CD4-positive, alpha-beta T cell (primary cell): ENCODE measurements at places on chromosomes 4 and X. TPM values are rescaled to one million over a fixed set of nuclear protein-coding genes. Genes with fewer than 3 reads are reported as not detected.

DNA sequence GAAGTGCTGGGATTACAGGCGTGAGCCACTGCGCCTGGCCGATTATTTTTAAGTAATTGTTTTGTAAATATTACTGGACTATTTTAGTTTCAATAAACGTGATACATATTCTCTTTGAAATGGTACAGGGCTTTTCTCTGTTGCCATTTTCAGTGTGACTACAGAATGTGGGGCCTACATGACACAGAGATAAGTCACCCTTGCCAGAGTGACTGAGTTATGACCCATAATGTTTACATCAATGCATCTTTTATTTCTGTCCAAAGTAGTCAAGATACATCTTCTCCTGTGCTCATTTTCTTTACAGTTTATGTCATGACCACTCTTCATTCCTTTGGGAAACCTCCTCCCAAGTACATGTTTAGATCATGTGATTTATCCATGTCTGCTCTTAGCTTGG, 88.3 kb upstream of the GC start:
- no peak for DNase-seq

DNA sequence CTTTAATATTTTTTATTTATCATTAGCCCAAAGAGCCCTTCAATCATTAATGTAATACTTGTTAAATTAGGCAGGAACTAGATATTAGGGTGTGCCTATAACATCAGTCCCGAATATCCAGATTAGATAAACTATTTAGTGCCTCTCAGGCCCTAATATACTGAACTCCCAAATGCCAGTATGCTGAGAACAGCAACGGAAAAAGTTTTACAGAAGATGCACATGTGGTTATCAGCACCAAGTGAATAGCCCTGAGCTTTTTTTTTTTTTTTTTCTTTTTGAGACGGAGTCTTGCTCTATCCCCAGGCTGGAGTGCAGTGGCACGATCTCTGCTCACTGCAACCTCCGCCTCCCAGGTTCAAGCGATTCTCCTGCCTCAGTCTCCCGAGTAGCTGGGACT, 13.0 kb upstream of the ELF2 start:
- no peak for DNase-seq

DNA sequence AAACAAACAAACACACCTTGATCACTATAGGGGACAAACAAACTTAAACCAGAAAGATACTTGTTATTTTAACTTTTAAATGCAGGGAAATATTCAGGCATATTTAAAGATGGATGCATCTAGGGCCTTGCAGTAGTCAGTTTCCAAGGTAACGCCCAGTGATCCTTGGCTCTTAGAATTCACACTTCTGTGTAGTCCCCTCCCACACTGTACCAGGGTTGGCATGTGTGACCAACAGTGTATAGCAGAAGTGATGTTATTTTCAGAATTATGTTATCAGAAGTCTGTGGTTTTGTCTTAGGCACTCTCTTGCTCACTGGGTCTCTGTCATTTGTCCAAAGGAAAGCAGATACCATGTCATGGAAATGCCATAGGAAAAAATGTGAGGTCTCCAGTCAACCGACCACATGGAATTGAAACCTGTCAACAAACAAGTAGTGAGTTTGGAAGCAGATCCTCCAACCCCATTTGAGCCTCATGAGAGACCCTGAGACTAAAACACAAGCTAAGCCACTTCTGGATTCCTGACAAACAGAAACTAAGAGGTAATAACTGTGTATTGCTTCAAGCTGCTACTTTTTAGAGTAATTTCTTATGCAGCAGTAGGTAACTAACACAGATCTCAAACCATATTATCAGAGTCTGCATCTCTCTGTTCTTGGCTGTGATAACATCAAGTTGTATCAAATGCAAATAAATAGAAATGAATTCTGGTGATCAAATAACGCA, 670.3 kb downstream of the KCTD8 start:
- no peak for DNase-seq

GRCh38 chr4:54902271-54902670, 223.1 kb downstream of the KDR start:
- DNase-seq, result no peak

GRCh38 chrX:39159921-39160507, 358.8 kb downstream of the MID1IP1 start:
- DNase-seq, result no peak

- DNase-seq, result no peak
These were observed 55.8 kb downstream of the LRP2BP start for GRCh38 chr4:185339941-185340340.

GRCh38 chr4:53921856-53922255, 142.5 kb downstream of the CHIC2 start:
- DNase-seq, result no peak

DNA sequence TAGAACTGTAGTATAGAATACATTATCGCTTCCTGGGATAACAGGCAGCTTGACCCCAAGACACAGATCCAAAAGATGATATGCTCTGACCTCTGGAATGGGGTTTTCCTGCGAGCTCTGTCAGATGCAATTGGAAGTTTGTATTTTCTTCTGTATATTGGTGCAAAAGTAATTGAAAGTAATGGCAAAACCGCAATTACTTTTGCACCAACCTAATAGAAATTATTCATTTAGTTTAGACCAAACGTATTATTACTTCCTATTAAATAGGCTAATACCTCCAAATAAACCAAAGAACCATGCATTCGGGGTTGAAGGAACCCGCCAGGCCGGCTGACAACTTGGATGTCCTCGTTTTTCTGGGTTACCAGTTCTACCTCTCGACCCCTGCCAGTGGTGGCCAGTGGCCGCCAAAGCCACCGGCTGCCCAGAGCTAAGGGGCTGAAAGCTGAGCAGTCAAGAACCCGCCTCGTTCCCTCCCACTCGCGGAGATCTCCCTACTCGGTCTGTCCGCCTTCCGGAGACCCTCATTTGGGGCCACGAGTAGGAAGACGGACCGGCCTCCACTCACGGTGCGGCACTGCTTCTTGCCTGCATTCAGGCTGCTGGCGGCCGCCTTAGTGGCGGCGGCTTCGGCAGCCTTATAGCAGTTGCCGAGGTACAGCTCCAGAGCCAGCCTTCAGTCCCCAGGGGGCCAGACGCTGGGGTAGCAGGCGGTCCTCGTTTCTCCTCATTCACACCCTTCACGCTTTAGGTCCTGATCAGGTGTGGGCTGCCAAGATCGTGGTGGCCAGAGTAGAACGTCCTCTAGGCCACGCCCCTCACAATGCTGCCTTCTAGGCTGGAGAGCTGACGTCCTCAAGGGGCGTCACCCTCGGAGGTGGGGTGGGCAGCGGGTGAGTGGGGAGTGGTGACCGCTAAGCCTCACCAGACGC, 121.9 kb downstream of the RBMX2 start:
- no peak for DNase-seq

DNA sequence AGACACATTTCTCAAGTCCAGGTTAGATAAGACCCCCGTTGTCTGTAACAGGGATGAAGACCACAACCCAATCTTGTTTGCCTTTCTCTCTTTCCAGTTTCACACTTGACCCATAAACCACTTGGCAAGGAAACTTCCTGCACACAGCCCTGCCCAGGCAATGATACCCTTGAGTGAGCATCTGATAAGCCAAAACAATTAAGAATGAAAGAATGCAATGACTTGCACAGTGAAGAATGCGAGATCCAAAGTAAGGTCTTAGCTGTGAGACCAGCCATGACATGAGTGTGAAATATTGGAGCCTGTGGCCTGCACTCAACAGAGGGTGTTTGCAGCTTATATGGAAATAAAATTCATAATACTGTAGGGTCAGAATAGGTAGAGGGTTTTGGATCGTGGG, 37.9 kb upstream of the MXRA5 start:
- DNase-seq, result no peak

DNA sequence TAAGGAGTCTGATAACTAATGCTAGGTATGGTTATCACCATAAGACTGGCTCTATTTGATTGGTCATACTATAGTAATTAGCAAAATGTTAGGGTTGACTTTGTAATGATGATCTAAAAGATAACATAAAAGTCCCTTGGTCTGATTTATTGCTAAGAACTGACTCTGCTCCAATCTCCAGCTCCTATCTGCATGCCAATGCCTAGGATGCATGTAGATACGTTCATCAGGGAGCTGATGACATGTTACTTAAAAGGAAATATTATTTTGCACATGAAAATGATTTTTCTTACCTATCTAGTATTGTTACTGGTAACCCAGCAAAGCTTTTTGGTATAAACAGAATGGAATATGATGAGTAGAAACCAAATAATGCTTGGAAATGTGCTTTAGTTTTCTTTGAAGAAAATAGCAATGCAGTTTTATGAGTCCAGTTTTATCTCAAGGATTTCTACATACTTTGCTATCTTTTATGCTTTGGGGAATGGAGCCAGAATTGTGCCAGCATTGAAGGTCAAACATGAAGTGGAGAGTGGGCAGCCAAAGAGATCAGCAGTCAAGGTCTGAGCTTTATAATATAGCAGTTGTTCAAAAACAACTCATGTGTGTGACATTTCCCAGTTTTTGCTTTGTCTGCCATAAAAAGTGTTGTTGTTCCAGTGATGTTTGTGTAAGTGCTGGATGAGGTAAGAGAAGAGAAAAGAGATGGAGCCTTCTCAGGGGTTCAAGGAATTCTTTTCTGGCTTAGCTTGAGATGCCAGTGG, 121.0 kb downstream of the ARHGAP24 start:
- no peak for DNase-seq

- no peak for DNase-seq
These were observed 2.2 kb downstream of the SLIT2 start for GRCh38 chr4:20253735-20254409.

GRCh38 chr4:101400096-101400495, 52.8 kb upstream of the PPP3CA start:
- DNase-seq, result no peak

- DNase-seq, result no peak
These were observed 192.4 kb upstream of the EDNRA start for GRCh38 chr4:147288512-147288911.

GRCh38 chrX:13270360-13270759, 49.5 kb downstream of the ATXN3L start:
- no peak for DNase-seq

DNA sequence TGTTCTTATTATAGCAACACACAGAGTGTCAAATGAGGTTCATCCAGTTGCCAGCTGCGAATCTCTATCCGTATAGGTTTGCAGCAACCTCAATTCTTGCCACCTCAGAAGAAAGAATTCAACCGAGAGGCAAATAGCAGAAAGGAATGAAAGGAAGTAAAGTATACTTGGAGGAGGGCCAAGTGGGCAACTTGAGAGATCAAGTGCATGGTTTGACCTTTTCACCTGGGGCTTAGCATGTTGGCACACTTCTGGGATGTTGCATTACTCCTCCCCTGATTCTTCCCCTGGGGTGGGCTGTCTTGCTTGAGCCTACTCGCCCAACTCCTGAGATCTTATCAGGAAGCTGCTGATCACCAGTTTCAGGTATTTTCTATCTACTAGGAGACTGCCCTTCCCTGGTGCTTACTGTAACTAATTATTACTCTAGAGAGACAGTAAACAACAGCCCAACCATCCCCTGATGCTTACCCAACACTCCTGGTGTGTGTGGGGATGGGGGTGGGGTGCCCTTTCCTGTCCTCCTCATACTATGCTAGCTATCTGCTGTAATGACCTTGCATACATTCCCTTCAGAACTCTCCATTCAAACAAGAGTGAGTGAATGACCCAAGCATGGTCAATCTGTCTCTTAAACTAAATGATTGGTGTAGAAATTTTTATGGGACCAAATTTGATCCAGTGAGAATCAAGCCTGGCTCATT, 7.3 kb upstream of the TMEM33 start:
- DNase-seq, result no peak

DNA sequence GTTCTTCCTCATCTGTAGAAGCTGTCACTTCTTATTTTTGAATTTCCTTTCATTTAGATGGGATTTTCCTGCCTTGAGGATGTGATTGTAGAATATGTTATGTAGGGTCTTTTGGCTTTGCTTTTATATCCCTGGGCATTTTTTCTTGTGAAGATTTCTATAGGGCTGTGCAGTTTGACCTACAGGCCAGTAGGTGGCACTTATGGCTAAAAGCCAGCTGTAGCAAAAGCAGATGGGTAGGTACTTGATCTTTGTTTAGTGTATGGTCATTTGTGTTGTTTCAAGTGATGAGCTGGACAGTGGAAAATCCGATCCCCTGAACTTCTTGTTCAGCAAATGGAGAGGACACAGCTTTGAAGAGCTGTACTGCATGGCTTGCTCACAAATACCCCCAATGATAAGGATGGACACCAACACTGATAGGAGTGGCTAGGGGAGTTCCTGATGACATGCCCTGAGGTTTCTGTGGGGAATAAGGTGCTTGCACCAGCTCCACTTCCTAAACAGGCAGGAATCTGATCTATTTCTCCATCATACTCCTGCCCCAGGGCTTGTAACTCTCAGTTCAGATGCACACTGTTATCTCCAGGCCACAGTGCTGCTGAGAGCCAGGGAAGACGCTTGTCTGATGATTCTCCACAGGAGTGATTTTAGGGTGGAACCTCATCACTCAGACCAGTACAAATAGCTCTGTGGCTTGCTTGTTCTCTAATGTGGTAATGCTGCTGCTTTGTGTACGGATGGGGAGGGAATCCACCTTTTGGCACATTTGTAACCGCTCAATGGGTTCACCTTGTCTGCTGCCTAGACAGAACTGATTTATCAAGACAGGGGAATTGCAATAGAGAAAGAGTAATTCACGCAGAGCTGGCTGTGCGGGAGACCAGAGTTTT, 417.1 kb upstream of the MAGEB16 start:
- DNase-seq, result no peak

DNA sequence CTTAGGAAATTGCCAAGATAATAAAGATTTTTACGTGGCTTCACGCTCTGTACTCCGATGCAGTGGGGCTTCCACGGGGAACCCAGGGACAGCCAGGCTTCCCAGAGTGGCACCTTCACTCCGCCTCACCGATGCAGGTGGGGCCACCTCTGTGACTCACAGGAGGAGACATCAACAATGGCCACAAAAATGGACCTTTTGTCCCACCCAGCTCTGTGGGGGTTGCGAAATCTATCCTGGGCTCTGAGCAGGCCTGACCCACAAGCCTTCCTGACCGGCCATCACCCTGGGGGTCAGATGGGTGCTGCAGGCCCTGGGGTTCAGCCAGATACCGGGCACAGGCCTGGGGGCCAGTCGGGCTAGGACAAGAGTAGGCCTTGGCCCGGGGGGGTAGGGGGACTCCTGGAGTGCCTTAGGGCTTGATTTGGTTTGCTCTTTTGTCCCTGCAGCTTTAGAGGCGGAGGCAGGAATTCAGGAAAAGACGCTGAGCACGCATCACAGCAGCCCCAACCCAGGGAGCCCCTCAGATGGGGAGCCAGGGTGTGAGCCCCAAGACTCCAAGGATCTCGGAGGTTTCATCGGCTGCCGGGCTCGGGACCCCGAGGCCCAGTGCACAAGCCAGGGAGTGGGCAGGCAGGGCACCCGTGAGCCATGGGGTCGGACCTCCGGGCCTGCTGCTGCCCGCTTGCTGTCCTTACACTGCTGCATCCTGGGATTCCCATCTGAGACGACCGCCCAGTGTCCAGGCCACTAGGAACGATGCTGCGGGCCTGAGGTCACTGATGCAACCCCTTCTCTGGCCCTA, 136.5 kb upstream of the NKX1-1 start:
- DNase-seq, result no peak

GRCh38 chrX:129781134-129781672, 1.5 kb downstream of the SASH3 start:
- DNase-seq, result peak; percentile 72

The GPR173 gene
- total RNA-seq, result not detected

The SCRG1 gene
- not detected for total RNA-seq

The MAGEB1 gene
- total RNA-seq, result not detected

The GCNA gene
- 1.7 TPM for total RNA-seq

The PPP3CA gene
- 12.9 TPM for total RNA-seq

The CT45A3 gene
- total RNA-seq, result not detected

The PAGE4 gene
- total RNA-seq, result not detected

The SPACA5B gene
- total RNA-seq, result not detected
